ENCODE measurements at places on chromosomes 5 and 9.

GRCh38 chr5:45741110-45741509 is 44.9 kb upstream of the HCN1 start:
- H3K27me3 ChIP-seq = no peaks in the 10 kb centered on the region
- H3K4me3 ChIP-seq = no peak overlapping the region
- DNase-seq = no peak
- no peaks in the 10 kb centered on the region for H3K36me3 ChIP-seq
- H3K4me1 ChIP-seq = no peaks in the 10 kb centered on the region

GRCh38 chr5:1727571-1727970 is 72.1 kb downstream of the MRPL36 start:
- no peaks in the 10 kb centered on the region for H3K36me3 ChIP-seq
- H3K4me1 ChIP-seq = peaks cover 12% of the 10 kb centered on the region
- no peak overlapping the region for H3K4me3 ChIP-seq
- peaks cover 2% of the 10 kb centered on the region for H3K27me3 ChIP-seq

- H3K4me3 ChIP-seq = no peak overlapping the region
- no peaks in the 10 kb centered on the region for H3K27me3 ChIP-seq
- DNase-seq = no peak
- H3K4me1 ChIP-seq = no peaks in the 10 kb centered on the region
- no peak overlapping the region for H3K27ac ChIP-seq
Measured at GRCh38 chr9:102974530-102974929, 20.6 kb upstream of the CYLC2 start.

GRCh38 chr9:93258419-93258817 is 74.5 kb downstream of the WNK2 start:
- DNase-seq = no peak
- no peak overlapping the region for H3K27ac ChIP-seq
- H3K27me3 ChIP-seq = no peaks in the 10 kb centered on the region
- H3K4me3 ChIP-seq = no peak overlapping the region

GRCh38 chr5:160105686-160106360 is 13.4 kb downstream of the PWWP2A start:
- H3K4me1 ChIP-seq = no peaks in the 10 kb centered on the region
- H3K4me3 ChIP-seq = no peak overlapping the region
- DNase-seq = no peak
- H3K36me3 ChIP-seq = peaks cover 3% of the 10 kb centered on the region

DNA sequence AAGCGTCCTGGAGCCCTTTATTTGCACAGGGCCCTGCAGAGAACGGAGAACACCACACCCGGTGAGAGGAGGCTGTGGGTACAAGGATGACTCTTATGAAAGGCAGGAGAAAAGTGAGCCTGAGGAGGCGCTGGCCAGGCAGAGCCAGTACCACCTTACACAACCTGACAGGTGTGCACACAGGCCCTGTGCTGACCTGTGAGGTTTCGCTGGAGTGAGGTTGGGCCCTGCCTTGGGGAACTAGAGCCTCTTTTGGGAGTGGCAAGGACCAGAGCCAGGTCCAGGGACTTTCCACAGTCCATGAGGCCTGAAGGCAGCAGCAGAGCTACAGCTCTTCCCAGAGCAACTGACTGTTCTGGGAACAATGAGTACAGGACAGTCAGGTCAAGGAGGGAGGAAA is 3.1 kb downstream of the SRD5A1 start:
- no peak overlapping the region for H3K27ac ChIP-seq
- no peaks in the 10 kb centered on the region for H3K27me3 ChIP-seq
- H3K36me3 ChIP-seq = peaks cover 5% of the 10 kb centered on the region
- peaks cover 15% of the 10 kb centered on the region for H3K4me1 ChIP-seq
- H3K4me3 ChIP-seq = no peak overlapping the region
- DNase-seq = no peak

GRCh38 chr5:757931-758697 is 26.4 kb downstream of the ZDHHC11B start:
- H3K27ac ChIP-seq = peak overlapping the region; percentile 17
- no peaks in the 10 kb centered on the region for H3K36me3 ChIP-seq
- DNase-seq = peak; percentile 86
- H3K4me1 ChIP-seq = peaks cover 27% of the 10 kb centered on the region
- H3K27me3 ChIP-seq = no peaks in the 10 kb centered on the region

- peak overlapping the region; percentile 41 for H3K4me3 ChIP-seq
- H3K36me3 ChIP-seq = no peaks in the 10 kb centered on the region
- DNase-seq = no peak
- H3K27ac ChIP-seq = no peak overlapping the region
- H3K27me3 ChIP-seq = no peaks in the 10 kb centered on the region
Measured at GRCh38 chr5:66958201-66958979, 238.2 kb downstream of the CD180 start.

DNA sequence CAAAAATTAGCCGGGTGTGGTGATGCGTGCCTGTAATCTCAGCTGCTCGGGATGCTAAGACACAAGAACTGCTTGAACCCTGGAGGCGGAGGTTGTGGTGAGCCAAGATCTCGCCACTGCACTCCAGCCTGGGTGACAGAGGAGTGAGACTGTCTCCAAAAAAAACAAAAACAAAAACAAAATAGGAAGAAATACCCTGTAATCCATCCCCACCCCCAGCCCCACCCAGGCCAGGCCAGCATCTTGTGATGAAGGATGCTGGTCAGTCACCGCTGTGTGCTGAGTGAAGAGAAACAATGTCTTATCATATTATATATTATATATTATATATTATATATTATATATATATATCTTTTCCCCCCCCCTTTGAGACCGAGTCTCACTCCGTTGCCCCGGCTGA is 15.4 kb upstream of the CCIN start:
- peaks cover 4% of the 10 kb centered on the region for H3K36me3 ChIP-seq
- H3K27me3 ChIP-seq = no peaks in the 10 kb centered on the region
- H3K27ac ChIP-seq = no peak overlapping the region

DNA sequence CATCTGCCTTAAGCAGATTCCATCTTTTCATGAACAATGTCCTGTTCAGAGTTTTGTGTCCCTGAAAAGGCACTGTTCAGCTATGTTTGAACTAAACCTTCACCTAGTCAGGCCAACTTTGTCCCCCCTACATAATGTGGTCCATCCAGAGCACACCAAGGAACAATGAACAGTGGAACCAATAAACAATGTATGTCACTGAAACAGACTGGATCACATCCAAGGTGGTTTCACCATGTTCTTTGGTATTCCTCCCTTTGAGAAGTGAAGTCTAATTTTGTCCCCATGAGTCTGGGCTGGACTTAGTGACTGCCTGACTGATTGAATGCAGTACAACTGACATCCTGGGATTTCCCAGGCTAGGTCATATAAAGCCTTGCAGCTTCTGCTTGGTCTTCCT is 174.5 kb downstream of the SLC24A2 start:
- no peaks in the 10 kb centered on the region for H3K27me3 ChIP-seq
- no peak overlapping the region for H3K27ac ChIP-seq
- no peak for DNase-seq
- H3K4me1 ChIP-seq = no peaks in the 10 kb centered on the region
- H3K36me3 ChIP-seq = no peaks in the 10 kb centered on the region

GRCh38 chr5:83104021-83104420 is 26.7 kb downstream of the XRCC4 start:
- H3K27ac ChIP-seq = no peak overlapping the region
- H3K27me3 ChIP-seq = no peaks in the 10 kb centered on the region
- no peaks in the 10 kb centered on the region for H3K36me3 ChIP-seq
- H3K4me1 ChIP-seq = peaks cover 9% of the 10 kb centered on the region
- no peak overlapping the region for H3K4me3 ChIP-seq

DNA sequence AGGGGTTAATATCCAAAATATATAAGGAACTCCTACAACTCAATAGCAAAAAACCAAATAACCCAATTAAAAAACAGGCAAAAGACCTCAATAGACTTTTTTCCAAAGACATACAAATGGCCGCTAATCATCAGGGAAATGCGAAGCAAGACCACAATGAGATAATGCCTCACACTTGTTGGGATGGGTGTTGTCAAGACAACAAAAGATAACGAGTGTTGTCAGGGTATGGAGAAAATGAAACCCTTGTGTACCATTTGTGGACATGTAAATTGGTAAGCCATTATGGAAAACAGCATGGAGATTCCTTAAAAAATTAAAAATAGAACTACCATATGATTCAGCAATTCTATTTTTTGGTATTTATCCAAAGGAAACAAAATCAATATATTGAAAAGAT is 620.2 kb downstream of the ACTL7B start:
- no peak for DNase-seq
- H3K4me1 ChIP-seq = no peaks in the 10 kb centered on the region
- no peak overlapping the region for H3K27ac ChIP-seq
- H3K27me3 ChIP-seq = no peaks in the 10 kb centered on the region
